ENCODE measurements at places on chromosomes 1 and 21.

DNA sequence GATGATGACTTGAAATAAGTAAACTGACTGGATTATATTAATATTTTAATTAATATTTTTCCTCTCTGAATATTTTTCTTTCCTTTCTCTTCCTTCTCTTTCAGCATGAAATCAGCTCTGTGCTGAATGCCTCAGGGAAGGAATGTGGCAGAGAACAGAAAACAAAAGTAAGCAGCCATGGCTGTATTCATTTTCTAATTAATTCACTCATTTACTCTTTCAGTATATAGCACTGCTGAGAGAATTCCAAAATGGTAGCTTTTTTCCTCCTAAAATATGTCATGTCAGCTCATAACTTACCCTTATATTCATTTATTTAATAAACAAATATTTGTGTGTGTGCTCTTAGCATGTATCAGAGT is 522.5 kb downstream of the PTPRC start:
- no peak overlapping the region for H3K4me3 ChIP-seq
- no peaks in the 10 kb centered on the region for H3K4me1 ChIP-seq
- H3K36me3 ChIP-seq: no peaks in the 10 kb centered on the region

DNA sequence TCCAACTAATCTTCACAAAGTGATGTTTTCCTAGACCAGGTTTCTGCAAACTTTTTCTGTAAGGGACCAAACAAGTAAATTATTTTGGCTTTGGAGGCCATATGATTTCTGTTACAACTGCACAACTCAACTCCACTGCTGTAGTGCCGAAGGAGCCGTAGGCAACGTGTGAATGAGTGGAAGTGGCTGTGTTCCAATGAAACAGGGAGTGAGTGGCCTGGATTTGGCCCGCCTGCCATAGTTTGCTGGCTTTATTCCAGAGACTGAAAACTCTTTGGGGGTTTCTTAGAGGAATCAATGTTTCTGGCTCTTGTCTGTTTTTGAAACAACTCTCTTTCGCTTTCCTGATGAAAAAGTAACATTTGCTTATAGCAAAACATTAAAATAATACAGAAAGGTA is 12.6 kb upstream of the ACTL8 start:
- no peak overlapping the region for H3K27ac ChIP-seq
- DNase-seq: no peak
- H3K4me1 ChIP-seq: no peaks in the 10 kb centered on the region
- H3K27me3 ChIP-seq: peaks cover 46% of the 10 kb centered on the region

DNA sequence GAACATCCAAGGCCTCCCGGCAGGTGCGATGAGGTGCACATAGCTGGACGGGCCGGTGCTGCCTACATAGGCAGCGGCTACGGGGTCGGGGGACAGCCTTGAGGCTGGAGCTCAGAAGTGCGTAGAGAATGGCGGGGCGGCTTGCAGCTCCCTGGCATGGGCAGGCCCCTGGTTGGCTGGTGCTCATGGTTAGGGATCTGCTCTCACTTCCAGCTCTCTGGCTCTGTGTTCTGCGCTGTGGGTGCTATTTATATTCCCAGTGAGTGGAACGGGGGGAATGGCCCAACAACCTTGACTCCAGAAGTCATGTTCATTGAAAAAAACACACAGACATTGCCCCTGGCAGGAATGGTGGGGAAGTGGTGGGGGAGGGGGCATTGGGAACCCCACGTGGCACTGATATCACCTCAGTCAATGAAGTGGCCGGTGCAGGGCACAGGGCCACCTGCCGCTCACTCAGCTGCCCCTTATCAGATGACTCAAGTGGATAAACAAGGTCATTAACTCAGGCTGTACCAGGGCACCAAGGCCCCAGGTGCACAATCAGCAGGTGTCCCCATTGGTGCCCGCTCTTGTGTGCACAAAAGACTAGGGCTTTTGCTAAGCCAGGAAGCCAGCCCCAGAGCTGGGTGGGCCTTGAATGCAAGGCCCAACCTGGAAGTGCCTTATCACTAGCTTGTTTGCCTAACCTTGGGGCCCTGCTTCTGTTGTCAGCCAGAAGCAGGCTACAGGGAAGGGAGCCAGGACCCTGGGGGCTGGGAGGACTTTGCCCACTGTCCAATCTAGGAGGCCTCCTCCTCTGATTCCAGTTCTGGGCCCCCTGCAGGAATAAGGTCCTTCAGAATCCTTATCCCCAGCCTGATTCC is at the start of gene NR0B2:
Gene NR0B2 (minus strand): TSS at position 222 of the 866 bp plus-strand sequence. CDS start 35 bp downstream, at position 187.
- no peak within 1 kb of the TSS for H3K27ac ChIP-seq
- DNase-seq: no peak
- no peaks in the 10 kb centered on the region for H3K4me1 ChIP-seq

DNA sequence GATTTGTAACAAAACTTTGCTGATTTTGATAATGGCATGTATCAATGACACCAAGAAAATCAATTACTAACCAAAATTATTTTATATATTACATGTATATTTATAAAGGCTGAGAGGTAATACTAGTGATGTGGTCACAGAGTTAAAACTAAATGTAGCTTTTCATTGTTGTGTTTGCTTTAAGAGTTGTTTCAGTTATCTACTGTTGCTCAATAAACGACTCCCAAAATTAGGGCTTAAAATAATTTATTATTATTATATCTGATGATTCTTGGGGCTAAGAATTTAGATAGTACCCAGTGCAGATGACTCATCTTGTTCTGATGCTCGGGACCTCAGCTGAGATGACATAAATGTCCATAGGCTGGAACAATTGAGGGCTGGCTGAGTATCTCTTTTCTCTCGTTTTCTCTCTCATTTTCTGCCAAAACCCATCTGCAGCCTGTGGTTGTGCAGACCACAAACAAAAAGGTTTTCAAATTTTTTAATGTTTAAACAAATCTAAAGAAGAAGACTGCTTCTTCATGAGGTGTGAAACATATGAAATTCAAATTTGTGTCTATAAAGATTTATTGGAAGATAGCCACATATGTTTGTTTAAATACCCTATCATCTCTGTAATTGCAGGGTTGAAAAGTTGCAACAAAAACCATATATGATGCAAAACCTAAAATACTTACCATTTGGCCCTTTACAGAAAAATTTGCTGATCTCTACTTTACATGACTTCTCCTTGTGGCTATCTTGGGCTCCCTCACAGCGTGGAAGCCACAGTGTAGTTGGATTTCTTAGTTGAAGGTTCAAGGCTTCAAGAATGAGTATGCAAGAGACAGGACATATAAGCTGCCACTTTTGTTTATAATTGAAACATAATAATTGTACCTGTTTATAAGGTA is 14.8 kb upstream of the PTPRC start:
- no peak overlapping the region for H3K4me3 ChIP-seq
- DNase-seq: no peak
- H3K27ac ChIP-seq: no peak overlapping the region
- no peaks in the 10 kb centered on the region for H3K4me1 ChIP-seq
- no peaks in the 10 kb centered on the region for H3K36me3 ChIP-seq

DNA sequence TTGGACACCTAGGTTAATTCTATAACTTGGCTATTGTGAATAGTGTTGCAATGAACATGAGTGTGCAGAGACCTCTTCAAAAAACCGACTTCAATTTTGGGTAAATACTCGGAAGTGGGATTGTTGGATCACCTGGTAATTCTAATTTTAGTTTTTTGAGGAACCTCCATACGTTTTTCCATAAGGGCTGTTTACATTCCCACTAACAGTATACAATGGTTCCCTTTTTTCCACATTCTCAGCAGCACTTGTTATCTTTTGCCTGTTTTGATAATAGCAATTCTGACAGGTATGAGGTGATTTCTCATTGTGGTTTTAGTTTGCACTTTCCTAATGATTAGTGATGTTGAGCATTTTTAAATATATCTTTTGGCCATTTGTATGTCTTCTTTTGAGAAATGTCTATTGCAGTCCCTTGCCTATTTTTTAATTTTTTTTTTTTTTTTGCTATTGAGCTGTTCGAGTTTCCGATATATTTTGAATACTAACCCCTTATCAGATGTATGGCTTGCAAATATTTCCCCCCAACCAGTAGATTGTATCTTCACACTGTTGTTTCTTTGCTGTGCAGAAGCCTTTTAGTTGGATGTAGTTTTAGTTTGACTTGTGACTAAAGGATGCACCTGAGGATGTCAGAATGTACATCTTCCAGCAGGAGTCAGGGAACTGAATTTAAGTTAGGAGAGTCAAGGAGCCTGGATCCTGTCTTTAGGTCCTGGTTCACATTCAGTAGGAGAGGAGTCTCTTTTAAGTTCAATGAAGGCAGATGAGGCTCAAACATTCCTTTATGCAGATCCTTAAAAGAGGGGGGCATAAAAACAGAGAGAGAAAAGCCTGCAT is 120.0 kb downstream of the S1PR1 start:
- H3K27me3 ChIP-seq: no peaks in the 10 kb centered on the region
- H3K36me3 ChIP-seq: no peaks in the 10 kb centered on the region
- no peaks in the 10 kb centered on the region for H3K4me1 ChIP-seq
- no peak for DNase-seq
- no peak overlapping the region for H3K4me3 ChIP-seq
- H3K27ac ChIP-seq: no peak overlapping the region

GRCh38 chr1:180415985-180416633 is 86.3 kb downstream of the ACBD6 start:
- H3K27ac ChIP-seq: no peak overlapping the region
- no peaks in the 10 kb centered on the region for H3K4me1 ChIP-seq
- H3K27me3 ChIP-seq: no peaks in the 10 kb centered on the region
- no peak overlapping the region for H3K4me3 ChIP-seq

DNA sequence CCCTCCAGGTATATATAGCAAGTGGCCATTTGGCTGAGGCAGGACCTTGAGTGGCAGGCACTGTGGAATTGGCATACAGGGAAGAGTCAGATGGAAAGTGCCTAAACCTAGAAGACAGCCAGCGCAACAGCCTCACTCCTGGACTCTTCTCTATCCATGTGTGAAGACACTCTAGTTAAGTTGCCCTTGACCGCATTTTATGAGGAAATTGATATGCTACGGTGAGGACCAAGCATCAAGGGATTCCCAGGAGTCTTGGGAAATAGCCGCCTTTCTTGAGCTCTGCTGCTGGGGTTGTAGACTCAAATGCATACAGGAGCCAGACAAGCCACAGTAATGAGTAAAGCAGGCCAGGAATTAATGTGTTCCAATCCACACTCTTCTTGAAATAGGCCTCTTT is 145.9 kb upstream of the KAZN start:
- H3K36me3 ChIP-seq: no peaks in the 10 kb centered on the region
- no peak for DNase-seq
- H3K4me1 ChIP-seq: no peaks in the 10 kb centered on the region
- no peaks in the 10 kb centered on the region for H3K27me3 ChIP-seq
- H3K27ac ChIP-seq: no peak overlapping the region

DNA sequence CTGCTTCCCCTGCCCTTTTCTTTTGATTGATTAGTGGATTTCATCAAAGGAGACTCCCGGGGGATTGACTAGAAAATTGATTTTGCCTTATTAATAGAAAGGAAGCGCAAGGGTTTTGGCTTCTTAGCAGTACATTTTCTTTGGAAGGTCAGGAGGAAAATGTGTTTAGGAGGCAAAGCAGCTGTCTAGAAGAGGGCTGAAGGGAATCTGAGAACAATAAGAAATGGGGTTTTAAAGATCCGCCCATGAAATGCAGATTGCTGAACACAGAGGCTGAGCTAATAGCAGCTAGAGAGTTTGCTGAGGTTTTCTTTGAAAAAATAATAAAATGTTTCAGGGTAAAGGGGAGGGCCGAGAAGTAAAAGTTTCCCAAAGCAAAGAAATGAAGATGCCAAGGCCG is 4.9 kb downstream of the SERTAD4 start:
- H3K4me1 ChIP-seq: peaks cover 69% of the 10 kb centered on the region
- peak overlapping the region; percentile 1 for H3K4me3 ChIP-seq
- H3K36me3 ChIP-seq: peaks cover 4% of the 10 kb centered on the region
- peaks cover 6% of the 10 kb centered on the region for H3K27me3 ChIP-seq
- no peak for DNase-seq

DNA sequence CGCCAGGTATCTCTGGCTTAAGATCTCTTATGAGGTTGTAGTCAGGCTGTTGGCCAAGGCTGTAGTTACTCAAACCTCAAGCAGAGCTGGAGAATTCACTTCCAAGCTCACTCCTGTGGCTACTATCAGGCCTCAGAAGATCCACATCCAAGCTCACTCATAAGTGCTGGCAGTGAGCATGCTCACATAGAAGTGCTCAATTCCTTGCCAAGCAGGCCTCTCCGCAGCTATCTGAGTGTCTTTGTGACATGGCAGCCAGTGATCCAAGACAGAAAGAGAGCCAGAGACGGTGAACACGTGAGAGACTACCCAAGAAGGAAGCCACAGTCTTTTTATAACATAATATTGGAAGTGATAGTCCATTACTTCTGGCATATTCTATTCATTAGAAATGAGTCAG is 278.2 kb downstream of the PAPPA2 start:
- no peaks in the 10 kb centered on the region for H3K36me3 ChIP-seq
- no peaks in the 10 kb centered on the region for H3K4me1 ChIP-seq
- H3K27ac ChIP-seq: no peak overlapping the region
- no peaks in the 10 kb centered on the region for H3K27me3 ChIP-seq
- DNase-seq: no peak

DNA sequence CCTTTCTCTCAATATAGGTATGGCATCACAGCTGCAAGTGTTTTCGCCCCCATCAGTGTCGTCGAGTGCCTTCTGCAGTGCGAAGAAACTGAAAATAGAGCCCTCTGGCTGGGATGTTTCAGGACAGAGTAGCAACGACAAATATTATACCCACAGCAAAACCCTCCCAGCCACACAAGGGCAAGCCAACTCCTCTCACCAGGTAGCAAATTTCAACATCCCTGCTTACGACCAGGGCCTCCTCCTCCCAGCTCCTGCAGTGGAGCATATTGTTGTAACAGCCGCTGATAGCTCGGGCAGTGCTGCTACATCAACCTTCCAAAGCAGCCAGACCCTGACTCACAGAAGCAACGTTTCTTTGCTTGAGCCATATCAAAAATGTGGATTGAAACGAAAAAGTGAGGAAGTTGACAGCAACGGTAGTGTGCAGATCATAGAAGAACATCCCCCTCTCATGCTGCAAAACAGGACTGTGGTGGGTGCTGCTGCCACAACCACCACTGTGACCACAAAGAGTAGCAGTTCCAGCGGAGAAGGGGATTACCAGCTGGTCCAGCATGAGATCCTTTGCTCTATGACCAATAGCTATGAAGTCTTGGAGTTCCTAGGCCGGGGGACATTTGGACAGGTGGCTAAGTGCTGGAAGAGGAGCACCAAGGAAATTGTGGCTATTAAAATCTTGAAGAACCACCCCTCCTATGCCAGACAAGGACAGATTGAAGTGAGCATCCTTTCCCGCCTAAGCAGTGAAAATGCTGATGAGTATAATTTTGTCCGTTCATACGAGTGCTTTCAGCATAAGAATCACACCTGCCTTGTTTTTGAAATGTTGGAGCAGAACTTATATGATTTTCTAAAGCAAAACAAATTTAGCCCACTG is 11.5 kb downstream of the HIPK1 start:
- H3K27ac ChIP-seq: no peak overlapping the region
- peaks cover 25% of the 10 kb centered on the region for H3K36me3 ChIP-seq
- H3K4me3 ChIP-seq: no peak overlapping the region
- peaks cover 28% of the 10 kb centered on the region for H3K4me1 ChIP-seq

- H3K27ac ChIP-seq: no peak overlapping the region
- H3K27me3 ChIP-seq: no peaks in the 10 kb centered on the region
- peaks cover 14% of the 10 kb centered on the region for H3K4me1 ChIP-seq
- DNase-seq: no peak
- H3K4me3 ChIP-seq: no peak overlapping the region
Observed at GRCh38 chr1:30878559-30878958, 30.0 kb downstream of the SDC3 start.

- H3K27me3 ChIP-seq: no peaks in the 10 kb centered on the region
- no peaks in the 10 kb centered on the region for H3K36me3 ChIP-seq
- peaks cover 39% of the 10 kb centered on the region for H3K4me1 ChIP-seq
Observed at GRCh38 chr1:235910357-235911299, 43.9 kb upstream of the LYST start.
